ENCODE measurements at places on chromosomes 11 and 22.

DNA sequence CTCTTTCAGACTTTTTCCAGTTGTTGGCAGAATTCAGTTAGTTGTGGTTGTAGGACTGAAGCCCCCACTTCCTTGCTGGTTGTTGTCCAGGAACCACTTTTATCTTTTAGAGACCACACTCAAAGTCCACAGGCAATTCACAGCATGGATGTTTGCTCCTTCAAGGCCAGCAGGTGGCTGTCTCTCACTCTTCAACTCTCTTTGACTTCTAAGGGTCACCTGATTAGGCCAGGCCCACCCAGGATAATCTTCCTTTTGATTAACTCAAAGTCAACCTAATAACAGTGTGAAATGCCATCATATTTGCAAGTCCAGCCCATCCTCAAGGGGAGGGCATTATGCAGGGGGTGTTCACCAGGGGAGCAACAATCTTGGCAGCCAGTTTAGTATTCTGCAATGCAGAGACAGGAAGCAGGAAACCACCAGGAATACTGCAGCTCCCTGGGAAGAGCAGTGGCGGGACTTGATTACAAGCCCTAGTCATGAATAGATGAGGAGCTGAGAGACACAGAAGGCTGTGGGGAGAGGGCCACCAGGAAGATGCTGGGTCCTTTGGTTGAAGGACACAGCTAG, 52.4 kb downstream of the LRRC74B start:
- DNase-seq: peak; percentile 19

DNA sequence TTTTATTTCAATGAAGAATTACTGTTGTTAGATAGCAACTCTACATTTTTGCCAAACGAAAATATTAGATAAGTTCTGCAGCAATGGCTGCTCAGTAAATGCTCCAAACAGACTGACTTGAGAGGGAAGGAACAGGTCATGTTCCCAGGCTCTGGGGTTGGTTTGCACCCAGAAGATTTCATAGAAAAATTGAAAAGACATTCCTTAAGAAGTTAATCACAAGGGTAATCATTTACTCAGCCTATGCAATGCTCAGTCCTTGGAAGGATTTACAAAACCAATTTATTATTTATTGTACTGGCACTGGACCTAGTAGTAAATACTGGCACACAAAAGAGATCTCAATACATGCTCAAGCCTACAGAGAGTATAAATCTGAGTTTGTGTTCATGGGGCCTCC, 179.1 kb upstream of the MTNR1B start:
- no peak for DNase-seq

DNA sequence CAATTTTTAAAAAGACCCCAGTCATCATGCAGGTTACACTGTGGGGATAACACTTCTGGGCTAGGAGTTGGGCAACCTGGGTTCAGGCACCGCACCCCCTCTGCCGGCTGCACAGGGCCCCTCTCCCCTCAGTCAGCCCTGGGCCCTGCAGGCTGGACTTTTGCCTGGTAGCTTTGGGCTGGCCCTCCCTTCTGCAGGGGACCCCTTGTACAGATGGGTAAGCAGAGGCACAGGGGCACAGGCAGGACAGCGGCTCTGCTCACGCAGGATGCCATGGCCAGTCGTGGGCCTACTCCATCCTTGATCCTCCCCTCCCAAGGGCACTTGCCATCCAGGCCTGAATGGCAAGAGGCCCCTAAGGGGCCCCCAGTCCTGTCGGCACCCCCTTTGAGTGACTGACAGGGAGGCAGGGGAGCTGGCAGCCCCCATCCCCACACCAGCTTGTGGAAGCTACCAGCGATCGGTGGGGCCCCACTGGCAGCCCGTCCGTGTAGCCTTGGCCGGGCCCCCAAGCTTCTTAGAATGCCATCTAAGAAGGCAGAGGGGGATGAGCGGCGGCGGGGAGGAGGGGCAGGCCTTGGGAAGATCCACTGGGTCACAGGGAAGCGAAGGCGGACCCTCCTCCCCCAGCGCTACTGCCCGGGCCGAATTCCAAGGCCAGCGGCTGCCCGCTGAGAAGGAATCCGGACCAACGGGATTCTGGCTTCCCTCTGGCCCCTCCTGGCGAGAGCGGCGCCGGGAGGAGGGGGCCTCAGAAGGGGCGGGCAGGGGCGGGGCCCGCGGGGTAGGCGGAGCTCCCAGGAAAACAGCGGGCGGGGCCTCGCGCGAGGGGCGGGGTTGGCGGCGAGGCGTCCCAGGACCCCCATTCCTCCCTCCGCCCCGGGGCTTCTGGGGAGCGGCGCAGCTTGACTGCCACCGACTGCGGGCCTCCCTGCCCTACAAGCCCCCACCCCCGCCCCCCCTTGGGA, 6.8 kb upstream of the CHKA start:
- peak; percentile 98 for DNase-seq

GRCh38 chr11:1567052-1567720, 4.9 kb downstream of the DUSP8 start:
- DNase-seq: peak; percentile 24

DNA sequence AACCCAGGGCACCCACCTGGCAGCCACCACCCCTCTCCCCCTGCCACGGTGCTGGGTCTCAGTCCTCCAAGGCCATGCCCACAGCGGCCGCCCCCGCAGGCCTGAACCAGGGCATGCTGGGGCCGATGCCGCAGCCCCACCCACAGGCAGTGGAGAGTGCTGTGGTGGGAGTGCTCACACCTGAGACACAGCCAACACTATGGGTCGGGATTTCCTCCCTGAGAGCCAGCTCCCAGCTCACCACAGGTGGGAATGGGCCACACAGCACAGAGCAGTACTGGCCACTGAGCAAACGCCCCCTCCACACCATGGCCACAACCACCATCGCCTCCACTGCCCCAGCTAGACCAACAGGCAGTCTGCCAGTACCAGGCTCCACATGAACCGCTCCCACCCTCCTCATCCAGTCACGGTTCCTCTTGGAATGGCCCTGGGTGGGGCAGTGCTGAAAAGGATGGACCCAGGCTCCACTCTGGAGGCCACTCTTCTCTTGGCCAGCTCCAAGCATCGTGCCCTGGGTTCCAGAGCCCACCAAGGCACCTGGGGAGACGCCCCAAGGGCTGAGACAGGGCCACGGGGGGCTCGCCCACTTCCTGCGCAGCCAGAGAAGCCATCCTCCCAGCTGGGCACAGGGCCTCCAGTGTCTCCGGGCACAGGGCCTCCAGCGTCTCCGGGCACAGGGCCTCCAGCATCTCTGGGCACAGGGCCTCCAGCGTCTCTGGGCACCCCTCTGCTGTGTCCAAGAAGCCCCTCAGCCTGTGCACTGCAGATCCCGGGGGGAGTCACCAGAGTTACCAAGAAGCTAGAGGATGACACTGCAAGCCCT, 14.2 kb downstream of the MOB2 start:
- no peak for DNase-seq

- no peak for DNase-seq
These were observed 142.9 kb downstream of the CEP164 start for GRCh38 chr11:117470576-117470975.

DNA sequence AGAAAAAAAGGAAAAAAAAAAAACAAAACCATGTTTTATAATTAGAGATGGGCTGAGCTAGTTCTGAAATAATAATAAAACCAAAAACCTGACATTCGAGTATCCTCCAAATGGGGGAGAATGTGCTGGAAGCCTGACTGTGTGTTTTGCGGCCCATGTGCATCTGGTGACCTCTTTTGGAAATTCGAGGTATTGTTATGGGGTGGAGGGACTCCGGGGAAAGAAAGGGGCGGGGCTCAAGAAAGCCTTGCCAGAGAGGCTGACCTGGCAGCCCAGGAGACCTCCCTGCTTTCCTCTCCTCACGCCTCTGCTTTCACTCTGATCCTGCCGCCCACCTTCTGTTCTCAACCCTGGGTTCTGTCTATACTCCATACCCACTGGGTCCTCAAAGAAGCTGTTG, 72.9 kb downstream of the CTTN start:
- peak; percentile 75 for DNase-seq

GRCh38 chr11:6737872-6738466, 33.8 kb downstream of the OR2AG2 start:
- DNase-seq: peak; percentile 38

DNA sequence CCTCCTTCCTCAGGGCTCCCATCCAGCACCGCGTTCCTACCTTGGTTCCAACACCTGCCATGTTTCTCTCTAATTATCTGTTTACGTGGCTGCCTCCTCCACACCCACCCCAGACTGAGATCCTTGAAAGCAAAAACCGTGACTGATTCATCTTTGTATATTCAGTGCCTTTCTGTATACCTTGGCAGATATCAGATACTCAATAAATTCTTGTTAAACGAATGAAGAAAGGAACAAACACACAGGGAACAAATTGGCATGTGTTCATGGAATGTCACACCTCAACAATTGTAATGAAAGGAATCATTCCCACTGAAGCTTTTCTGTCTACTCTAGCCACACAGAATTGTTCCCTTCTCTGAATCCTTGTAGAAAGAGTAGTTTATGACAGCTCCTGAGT, 20.4 kb upstream of the LRRC55 start:
- DNase-seq: no peak

GRCh38 chr11:76209375-76209972, 3.2 kb upstream of the WNT11 start:
- peak; percentile 56 for DNase-seq

DNA sequence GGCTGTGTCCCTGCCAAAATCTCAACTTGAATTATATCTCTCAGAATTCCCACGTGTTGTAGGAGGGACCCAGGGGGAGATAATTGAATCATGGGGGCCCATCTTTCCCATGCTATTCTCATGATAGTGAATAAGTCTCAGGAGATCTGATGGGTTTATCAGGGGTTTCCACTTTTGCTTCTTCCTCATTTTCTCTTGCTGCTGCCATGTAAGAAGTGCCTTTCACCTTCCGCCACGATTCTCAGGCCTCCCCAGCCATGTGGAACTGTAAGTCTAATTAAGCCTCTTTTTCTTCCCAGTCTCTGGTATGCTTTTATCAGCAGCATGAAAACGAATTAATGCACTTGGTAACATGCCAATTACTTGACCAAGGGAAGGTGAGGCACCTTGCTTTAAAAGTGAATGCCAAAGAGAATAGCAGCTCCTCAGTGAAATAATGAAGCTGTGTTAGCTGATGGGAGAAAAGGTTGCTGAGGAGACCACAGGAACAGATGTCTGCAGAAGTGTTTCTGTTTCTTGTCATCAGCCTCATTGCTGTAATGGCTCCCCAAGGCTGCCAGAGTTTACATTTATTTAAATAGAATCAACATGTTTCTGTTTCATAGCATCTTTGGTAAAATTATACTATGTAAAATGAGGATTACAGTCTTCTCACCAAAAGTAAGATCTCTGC, 89.0 kb upstream of the CD44 start:
- DNase-seq: no peak

GRCh38 chr11:121613724-121614123, 161.0 kb upstream of the SORL1-AS1 start:
- DNase-seq: no peak

GRCh38 chr11:1868636-1869291, 15.9 kb downstream of the LSP1 start:
- DNase-seq: no peak

- no peak for DNase-seq
These were observed 14.9 kb downstream of the PISD start for GRCh38 chr22:31647066-31647465.

GRCh38 chr11:107251298-107251697, 206.3 kb downstream of the CWF19L2 start:
- no peak for DNase-seq

DNA sequence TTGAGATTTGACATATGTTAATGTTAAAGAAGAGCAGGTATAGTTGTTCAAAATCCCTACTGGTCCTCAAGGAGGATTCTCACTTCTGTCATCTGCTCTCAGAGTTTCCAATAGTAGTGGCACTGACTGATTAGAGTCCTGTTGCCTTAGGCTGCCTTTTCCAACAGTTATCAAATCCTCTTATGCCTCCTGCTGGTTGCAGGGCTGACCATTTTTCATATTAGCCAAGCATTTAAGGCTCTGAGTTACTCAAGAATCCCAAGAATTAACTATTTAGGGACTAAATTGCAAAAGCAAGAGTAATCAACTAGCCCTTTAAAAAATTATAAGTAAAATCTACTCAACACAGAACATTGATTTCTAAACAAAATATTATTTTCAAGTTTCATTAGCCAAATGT, 212.0 kb upstream of the CHORDC1 start:
- DNase-seq: no peak

GRCh38 chr11:9607511-9607899, 34.0 kb downstream of the WEE1 start:
- DNase-seq: no peak

DNA sequence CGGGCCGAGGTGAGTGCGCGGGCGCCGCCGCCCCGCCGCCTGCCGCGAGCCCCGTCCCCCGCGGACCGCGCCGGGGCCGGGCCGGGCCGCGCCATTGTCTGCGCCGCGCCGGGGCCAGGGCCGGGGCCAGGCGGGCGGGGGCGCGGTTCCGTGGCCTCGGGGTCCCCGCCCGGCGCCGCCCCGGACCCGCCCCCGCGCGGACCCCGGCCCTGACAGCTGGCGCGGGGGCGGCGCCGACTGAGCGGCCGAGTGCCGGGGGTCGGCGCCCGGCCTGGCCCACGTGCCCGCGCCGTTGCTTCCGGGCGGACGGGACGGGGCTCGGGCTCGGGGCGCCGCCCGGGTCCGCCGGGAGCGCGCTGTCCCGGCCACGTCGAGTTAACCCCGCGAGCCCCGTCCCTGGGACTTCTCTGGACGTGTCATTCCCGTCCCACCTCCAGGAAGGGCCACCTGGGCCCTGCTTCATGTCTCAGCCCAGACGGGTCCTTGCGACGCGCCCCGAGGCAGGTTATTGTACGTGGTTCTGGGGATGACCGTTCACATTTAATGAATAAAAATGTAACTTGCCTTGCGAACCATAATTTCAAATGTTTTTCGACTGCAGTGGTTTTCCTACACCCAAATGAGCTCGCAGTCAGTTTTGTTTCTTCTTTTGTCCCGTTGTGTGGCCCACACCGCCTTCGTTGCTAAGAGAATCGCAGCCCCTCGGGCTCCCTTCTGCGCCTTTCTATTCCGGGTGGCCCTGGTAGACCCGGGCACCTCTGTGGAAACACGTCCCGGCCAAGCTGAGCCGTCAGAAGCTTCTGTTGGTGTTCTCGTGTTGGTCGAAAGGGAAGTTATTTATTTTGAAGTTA, 562 bp downstream of the ZBED4 start:
- DNase-seq: peak; percentile 38

DNA sequence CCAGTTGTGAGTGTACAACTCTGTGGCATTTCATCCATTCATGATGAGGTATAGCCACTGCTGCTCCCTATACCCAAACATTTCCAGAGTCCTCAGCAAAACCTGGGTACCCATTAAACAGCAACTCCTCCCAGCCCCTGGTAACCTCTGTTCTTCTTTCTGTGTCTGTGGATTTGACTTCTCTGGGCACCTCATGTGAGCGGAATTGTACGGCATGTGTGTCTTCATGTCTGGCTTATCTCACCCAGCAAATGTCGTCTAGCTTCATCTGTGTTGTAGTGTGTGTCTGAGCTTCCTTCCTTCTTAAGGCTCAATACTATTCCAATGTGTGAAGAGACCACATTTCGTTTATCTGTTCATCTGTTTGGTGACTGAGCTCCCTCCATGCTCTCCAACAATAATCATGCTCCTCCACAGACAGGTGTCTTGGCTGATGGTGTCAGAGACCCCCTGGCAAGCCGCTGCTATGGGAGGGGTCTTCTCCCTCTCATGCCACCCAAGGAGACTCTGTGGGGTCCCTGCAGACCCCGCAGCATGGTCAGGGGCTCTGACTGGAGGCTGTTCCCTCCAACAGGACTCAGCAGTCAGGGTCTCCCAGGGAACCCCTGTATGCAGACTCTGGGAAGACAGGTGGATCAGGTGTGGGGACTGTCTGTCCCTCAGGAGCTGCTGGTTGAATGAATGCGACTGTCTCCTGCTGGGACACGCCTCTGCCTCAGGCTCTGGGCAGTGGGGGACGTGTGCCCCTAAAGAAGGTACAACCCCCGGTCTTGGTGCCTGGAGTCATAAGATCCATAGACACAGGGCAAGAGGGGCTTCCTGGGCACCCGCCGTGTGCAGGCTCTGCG, 52.7 kb downstream of the SMIM38 start:
- no peak for DNase-seq
